Mammary epithelial cell (primary cell): ENCODE measurements at places on chromosomes 7 and 10. TPM values are rescaled to one million over a fixed set of nuclear protein-coding genes. Genes with fewer than 3 reads are reported as not detected.

Gene SPDYE1
- total RNA-seq: under 0.01 TPM

Gene NPY4R2
- not detected in 2 replicates for total RNA-seq

Gene LEP
- 1.0 TPM for total RNA-seq

Gene CYP2C19
- not detected in 2 replicates for total RNA-seq

Gene NUTM2A
- total RNA-seq: 0.51 and 0.54 TPM in 2 replicates

Gene HOXA13
- total RNA-seq: not detected

Gene DNAJC12
- total RNA-seq: 0.59 and 1.4 TPM in 2 replicates

Gene CCDC6
- 52.4 and 55.2 TPM in 2 replicates for total RNA-seq

Gene FAM131B
- 0.71 and 0.99 TPM in 2 replicates for total RNA-seq

DNA sequence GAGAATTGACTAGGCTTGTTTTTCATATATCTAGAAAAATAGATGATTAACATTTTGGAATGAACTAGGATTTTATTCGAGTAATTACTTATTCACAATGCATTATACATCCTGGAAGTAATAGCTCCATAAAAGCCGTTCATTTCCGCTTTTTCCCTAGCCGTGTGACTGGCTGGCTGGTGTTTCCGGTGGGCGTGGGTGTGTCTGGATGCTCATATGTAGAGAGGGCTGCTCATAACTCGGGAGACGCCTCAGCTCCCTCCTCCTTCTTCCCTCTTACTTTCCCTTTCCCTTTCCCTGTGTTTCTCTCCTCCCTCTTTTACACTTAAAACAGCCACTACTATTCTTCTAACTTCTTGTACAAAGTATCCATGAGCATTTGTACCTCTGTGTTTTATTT, 187.7 kb upstream of the VSTM2A start:
- no peak for DNase-seq

DNA sequence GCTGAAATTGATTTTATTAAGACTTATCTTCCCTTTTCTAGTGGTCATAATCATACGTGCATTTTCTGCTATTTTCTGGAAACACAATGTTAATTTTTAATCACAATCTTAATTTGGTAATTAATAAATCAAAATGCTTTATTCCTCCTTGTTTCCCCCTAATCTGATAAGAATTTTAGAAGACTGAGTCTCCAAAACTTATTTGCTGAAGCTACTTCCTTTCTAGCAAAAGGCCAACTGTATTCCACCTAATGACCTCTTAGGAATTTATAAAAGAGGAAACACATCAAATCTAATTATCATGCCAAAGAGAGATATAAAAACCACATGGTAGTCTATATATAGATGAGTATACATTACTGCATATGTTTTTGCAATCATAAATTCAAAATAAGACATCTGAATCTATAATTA, 140.6 kb downstream of the GNAI1 start:
- no peak for DNase-seq

DNA sequence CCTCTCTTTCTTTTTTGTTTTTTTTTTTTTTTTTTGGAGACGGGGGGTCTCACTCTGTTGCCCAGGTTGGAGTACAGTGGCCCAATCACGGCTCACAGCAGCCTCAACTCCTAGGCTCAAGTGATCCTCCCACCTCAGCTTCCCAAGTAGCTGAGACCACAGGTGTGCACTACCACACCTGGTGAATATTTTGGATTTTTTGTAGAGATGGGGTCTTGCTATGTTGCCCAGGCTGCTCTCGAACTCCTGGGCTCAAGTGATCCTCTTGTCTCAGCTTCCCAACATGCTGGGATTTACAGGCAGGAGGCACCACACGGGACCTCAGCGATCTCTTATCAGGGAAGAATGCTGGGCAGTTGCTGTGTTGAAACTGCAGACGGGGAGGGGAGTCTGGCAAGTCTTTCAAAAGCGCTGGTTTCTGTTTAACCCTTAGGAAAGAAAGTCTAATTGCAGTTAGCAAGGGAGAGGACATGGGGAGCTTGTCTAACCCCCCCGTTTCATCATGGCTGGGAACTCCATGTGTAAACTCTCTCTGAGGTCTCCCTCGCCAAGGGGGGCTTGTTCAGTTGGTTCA, 39.6 kb upstream of the LMTK2 start:
- no peak for DNase-seq

- no peak for DNase-seq
Observed at GRCh38 chr10:100808876-100809275, 63.5 kb downstream of the PAX2 start.

GRCh38 chr10:69426376-69426727, 9.6 kb upstream of the TACR2 start:
- no peak for DNase-seq

- peak; percentile 50 for DNase-seq
Observed at GRCh38 chr10:32937911-32938424, 20.1 kb downstream of the ITGB1 start.

GRCh38 chr10:105785721-105786120, 1144.6 kb downstream of the SORCS3 start:
- DNase-seq: peak; percentile 15

DNA sequence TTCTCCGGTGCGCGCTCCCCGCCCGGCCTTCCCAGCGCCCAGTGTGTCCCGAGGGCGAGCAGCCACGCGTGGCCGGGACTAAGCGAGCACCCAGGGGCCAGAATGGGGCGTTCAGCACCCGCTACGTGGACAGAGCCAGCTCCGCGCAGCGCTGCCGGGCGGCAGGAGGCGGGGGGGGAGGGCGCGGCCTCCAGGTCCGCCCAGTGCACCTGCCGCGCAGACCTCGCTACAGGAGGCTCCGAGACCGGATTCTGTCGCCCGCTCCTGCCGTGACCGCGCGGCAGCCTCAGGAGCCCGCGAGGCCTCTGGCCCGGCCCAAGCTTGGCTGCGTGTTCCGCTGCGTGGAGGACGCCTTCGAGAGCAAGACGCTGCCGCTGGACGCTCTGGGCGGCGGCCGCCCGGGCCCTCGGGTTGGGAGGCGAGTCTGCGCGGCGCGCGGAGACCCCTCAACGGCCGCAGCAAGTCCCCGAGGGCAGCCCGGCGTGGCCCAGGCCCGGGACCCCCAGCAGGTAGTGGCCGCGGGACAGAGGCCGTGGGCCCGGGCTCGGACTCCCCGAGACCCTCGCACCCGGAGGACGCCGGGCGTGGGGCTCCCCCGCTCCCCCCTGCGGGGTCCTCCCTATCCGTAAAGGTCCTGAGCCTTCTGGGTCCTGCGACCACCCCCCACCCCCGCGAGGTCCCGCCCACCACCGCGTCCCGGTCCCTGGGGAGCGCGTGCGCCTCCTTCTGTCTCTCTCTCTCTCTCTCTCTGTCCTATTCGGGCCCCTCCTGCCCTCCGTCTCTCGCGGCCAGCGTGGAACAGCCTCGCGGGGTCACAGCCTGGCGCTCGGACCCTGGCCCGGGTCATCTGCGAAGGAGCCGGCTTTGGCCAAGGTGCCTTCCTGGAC, 904 bp upstream of the DPYSL4 start:
- peak; percentile 42 for DNase-seq

DNA sequence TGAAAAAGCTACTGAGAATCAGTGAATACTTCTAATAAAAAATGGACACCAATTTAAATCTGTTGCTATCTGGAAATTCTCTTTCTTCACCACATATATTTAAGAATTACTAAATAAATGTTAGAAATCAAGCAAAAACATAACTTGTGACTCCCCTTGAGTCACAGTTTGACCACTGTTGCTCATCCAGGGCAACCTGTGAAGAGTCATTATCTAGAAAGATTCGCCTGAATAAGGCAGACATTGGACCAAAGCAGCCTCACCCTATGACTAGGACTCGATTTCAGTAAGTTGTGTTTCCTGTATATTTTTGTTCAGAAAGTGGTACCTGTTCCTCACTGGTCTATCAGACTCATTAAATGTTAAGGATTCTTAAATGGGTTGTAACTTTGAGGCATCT, 572.4 kb downstream of the ATRNL1 start:
- DNase-seq: no peak

GRCh38 chr7:97346349-97346748, 228.9 kb downstream of the SDHAF3 start:
- no peak for DNase-seq

DNA sequence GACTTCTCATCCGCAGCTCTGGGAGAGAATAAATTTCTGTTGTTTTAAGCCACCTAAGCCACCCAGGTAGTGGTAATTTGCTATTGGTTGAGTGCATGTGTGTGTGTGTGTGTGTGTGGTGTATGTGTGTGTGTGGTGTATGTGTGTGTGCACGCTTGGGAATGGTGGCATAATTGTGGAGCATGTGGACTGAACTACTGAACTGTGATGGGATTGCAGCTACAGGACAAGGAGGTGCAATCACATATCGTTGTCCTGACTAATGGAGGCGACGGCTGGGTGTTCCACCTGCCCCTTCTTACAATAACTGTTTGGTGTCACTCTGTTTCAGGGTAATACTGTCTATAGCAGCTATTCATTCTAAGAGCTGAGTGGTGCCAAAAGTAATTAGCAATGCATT, 448.7 kb upstream of the PFKP start:
- DNase-seq: no peak

DNA sequence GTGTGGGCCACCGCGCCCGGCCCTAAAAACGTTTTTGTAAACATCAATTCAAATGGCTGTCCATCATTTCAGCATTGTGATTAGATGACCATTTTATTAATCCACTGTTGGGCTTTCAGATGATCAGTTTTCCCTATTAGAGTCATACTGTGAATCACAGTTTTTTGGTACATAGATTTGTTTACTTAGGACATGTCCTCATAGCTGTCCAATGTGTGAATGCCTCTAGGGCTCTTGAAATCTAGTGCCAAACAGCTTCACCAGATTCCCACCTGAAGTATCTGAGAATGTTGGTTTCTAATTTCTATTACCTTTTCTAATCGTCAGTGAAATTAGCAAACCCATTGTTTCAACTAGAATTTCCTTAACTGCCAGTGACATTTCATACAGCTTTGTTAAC, 66.8 kb downstream of the UPF2 start:
- peak; percentile 8 for DNase-seq

- peak; percentile 4 for DNase-seq
Observed at GRCh38 chr7:71633551-71634008, 501.6 kb downstream of the GALNT17 start.

DNA sequence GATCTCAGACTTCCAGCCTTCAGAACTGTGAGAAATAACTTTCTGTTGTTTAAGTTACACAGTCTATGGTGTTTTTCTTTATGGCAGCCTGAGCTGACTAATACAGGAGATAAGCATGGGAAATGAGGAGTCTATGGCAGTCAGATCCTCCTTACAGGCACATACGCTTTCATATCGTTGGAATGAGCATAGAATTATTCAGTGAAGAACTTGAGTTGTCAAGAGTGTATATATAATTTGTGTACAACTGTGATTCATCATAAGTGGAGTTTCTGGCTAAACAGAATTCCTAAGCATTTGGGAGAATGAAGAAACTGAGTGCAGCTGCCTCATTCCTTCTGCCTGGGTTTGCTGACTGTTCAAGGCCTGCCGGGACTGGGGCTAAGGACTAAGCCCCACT, 516.7 kb downstream of the ADRA2A start:
- no peak for DNase-seq

- DNase-seq: no peak
Observed at GRCh38 chr7:99027241-99027640, 116.7 kb downstream of the SMURF1 start.

GRCh38 chr7:156576216-156577058, 64.1 kb upstream of the RNF32 start:
- no peak for DNase-seq

GRCh38 chr10:126593968-126594701, 76.4 kb downstream of the C10orf90 start:
- no peak for DNase-seq
